Renal cortex interstitium (tissue), 15 donors: ENCODE measurements at places on chromosomes 4 and X. TPM values are rescaled to one million over a fixed set of nuclear protein-coding genes. Genes with fewer than 3 reads are reported as not detected.

DNA sequence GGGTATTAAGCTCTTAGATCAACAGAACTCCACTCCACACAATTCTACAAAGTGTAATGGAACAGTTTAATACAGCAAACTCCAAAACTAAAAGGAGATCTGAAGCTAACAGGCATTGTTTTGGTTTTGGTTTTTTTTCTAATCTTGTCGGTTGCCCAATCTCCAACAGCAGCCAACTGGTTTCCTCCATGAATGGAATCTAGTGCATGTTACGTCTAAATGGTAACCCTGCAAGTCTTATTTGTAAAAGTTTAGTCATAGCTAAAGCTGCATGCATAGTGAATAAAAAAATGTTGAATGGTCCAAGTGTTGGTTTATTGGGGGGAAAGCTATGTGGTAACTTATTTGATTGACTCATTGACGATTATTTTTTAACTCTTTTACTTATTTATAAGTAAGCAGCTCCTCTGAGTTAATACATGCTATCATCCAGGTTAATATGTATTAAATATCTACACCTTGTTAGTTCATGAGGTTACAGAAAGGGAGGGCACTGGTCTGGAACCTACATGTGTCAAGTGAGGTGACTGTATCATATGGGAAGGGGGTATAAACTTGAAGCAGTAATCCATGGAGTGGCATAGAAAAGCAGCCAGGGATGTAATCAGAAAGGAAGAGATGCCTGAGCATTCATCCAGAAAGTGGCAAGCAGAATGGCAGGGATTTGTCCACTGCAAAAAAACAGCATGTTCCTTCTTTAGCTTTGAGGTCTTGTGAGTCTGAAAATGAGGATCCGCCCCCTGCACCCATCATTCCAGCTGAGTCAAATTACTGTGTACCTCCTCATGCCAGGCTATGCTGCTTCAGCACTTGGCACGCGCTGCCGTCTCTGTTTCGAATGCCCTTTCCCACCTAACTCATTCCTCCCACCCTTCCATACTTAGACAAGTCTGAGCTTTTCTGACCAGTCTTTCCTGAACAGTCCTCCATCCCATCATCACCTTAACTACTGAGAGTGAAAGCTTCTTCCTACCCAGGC is 81.7 kb downstream of the PDGFC start:
- DNase-seq, result no peak

- no peak for DNase-seq
Measured at GRCh38 chrX:18643243-18643642, 28.7 kb downstream of the RS1 start.

DNA sequence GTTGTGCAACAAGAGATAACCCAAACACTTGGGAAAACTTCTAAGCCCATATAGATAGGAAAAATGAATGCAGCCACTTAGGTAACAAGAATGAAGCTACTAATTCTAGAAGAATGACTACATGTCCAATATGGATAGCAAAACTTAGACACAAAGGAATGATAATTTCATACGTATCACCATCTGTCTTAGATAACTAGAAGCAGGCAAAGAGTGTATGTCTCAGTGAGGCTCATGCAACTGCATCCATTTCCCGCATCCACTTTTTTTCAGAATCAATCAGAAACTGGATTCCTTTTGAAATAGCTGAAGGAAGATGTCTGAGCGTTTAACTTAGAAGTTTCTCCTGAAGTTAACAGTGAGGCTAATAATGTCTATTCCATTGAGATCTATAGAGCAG is 408.7 kb upstream of the PITX2 start:
- no peak for DNase-seq

- no peak for DNase-seq
Measured at GRCh38 chr4:133799717-133800315, 401.8 kb downstream of the PABPC4L start.

DNA sequence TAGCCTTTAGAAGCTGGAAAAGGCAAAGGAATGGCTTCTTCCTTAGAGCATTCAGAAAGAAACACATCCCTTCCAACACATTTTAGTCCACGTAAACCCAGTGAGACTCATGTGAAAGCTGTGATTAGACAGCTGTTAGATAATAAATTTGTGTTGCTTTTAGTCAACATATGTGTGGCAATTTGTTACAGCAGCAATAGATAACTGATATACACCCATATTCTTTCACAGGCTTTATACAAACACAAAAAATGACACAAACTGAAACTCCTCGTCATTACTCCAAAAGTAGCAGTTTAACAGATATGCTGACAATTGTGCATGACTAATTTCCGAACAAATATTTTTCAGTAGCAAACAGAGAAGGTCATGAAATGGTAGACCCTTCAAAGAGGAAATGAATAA is 65.3 kb downstream of the ANTXR2 start:
- no peak for DNase-seq

GRCh38 chr4:168979338-168979737 is 30.7 kb downstream of the CBR4 start:
- DNase-seq, result no peak

Gene PLAC1
- 6.4 TPM for polyA plus RNA-seq

Gene ZCCHC12
- 1.1 TPM for polyA plus RNA-seq
